NCI-H1092 treated with DMSO at 0.1 percent for 48 hours (cell line): ENCODE measurements at places on chromosomes 16 and 17.

DNA sequence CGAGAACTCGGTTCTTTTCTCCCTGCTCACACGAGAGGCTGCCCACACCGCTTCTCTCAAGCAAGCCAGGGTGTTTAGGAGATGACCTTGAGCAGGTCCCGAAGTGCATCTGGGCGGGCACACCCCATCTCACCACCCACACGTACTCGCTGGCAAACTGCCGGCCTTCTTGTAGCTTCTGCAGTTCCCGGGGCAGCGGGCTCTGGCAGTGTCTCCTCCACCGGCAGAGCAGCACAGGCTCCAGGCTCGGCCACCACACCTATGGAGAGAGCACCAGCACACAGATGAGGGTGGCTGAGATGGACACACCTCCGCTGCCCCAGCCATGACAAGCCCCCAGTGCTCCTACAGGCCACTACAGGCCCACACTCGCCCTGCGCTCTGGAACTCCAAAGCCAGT, 23.5 kb downstream of the ZNF276 start:
- DNase-seq: no peak

DNA sequence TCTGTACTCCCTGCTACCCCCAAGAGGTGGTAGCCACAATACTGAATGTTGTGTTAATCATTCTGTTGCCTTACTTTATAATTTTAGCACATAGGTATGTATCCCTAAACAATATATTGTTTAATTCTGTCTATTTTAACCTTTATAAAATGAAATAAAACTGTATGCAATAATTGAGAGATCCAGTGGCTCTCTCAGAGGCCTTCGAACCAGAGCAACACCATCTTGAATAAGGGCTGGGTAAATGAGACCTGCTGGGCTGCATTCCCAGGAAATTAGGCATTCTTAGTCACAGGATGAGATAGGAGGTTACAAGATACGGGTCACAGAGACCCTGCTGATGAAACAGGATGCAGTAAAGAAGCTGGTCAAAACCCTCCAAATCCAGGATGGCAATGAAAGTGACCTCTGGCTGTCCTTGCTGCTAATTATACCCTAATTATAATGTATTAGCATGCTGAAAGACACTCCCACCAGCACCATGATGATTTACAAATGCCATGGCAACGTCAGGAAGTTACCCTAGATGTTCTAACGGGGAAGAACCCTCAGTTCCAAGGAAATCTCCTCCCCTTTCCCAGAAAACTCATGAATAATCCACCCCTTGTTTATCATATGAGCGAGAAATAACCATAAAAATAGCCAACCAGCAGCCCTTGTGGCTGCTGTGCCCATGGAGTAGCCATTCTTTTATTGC, 2.0 kb upstream of the CANT1 start:
- DNase-seq: no peak

DNA sequence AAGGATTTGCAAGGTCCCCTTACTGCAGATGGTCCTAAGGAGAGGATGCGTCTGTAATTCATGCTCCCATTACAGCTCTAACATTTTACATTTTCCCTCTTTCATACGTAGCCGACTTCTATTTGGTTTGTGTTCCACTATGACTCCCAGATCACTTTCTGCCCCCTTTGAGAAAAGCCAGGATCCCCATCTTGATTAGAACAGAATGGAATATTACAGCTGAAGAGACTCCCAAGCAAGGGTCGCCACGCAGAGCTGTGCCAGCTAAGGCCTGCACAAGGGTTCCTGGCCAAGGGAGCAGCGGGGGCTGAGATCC, 3.4 kb upstream of the CDT1 start:
- no peak for DNase-seq

DNA sequence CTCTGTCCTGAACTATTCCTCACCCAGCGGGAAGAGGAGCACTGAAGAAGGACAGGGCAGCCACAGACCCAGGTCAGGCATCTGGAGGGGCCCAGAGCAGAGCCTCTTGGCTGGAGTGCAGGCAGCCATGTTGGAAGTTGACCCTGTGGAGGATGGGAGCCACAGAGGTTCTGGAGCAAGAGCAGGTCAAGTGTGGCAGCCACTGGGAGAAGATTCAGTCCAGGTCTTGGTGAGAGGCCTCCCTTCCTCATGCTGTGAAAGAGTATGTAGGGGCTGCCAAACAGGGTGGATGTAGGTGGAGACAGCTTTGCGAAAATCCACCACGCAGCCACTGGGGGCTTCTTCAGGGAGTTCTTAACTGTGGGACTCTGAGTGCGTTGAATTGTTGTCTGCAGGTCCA, 590 bp upstream of the CD79B start:
- DNase-seq: no peak

DNA sequence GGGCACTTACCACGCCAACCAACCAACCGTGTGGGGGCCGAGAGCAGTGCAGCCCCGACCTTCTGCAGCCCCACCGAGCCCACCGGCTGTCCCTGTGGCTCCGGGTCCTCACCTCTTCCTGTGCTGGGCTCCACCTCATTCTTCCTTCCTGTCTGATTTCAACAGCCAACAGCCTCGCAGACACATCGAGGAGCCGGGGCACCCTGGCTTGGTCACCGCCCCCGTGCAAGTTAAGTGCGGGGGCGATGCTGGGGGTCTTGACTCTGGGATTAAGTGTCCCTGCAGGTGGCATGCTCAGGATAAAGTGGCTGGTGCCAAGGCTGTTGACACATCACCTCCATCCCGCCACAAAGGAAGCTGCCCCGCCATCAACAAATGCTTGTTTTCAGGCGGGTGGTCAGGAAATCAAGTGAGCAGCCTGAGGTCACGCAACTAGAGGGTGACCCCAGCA, at the start of gene NLRC3:
Gene NLRC3 (minus strand): TSS at position 102 of the 451 bp plus-strand sequence. CDS start 12,367 bp downstream, outside the sequence.
- no peak for DNase-seq

GRCh38 chr16:23948949-23949411, 113.2 kb downstream of the PRKCB start:
- DNase-seq: peak; percentile 28

GRCh38 chr16:19431636-19432340, 14.1 kb downstream of the TMC5 start:
- no peak for DNase-seq

DNA sequence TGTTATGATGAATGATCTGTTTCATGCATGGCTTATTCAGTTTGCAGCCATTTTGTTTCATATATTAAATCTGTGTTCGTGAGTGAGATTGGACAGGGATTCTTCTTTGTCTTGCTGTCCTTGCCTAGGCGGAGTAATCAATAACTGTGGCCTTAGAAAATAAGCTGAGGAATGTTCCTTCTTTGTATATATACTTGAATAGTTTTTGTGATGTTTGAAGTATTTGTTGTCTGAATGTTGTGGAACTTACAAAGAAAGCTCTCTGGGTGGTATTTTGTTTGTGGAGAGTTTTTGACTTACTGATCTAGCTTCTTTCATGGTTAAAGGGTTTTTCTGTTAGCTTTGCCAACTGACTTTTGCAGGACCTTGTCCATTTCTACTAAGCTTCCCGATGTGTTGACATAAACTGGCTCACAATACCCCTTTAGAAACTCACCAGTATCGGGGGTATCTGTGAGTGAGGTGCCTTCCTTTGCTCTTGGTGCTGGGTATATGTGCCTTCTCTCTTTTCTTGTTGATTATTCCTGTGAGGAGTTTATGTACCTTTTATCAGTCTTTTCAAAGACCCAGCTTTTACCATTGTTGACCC, 166.2 kb downstream of the RPTOR start:
- no peak for DNase-seq

DNA sequence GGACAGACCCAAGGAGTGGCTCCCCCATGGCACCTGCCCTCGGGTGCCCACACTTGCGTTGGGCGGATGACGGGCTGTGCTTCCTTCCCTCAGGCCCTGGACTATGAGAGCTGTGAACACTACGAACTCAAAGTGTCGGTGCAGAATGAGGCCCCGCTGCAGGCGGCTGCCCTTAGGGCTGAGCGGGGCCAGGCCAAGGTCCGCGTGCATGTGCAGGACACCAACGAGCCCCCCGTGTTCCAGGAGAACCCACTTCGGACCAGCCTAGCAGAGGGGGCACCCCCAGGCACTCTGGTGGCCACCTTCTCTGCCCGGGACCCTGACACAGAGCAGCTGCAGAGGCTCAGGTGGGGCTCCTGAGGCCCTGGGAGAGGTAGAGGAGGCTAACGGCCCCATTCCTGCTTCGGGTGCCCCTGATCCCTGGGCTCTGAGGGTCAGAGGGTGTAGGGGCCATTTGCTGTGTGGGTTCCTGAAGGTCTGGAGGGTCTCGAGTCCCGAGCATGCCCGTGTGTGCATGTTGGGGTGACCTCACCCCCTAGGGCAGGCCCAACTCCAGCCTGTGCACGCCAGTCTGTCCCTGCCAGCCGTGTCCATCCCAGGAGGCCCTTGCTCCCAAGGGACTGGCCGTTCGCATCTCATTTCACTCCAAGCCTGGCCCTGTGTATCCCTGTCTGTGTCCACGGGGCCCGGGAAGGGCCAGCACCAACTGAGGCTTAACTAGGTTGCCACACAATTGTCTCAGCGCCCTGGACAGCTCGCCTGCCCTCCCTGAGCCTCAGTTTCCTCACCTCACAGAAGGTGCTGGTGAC, 10.0 kb downstream of the SLC22A31 start:
- no peak for DNase-seq

GRCh38 chr16:89841275-89841674, 13.0 kb downstream of the SPIRE2 start:
- no peak for DNase-seq

- no peak for DNase-seq
These were observed 235.1 kb downstream of the CEP112 start for GRCh38 chr17:65956814-65957213.

- no peak for DNase-seq
These were observed 1.7 kb downstream of the ARHGAP27 start for GRCh38 chr17:45430738-45431530.

DNA sequence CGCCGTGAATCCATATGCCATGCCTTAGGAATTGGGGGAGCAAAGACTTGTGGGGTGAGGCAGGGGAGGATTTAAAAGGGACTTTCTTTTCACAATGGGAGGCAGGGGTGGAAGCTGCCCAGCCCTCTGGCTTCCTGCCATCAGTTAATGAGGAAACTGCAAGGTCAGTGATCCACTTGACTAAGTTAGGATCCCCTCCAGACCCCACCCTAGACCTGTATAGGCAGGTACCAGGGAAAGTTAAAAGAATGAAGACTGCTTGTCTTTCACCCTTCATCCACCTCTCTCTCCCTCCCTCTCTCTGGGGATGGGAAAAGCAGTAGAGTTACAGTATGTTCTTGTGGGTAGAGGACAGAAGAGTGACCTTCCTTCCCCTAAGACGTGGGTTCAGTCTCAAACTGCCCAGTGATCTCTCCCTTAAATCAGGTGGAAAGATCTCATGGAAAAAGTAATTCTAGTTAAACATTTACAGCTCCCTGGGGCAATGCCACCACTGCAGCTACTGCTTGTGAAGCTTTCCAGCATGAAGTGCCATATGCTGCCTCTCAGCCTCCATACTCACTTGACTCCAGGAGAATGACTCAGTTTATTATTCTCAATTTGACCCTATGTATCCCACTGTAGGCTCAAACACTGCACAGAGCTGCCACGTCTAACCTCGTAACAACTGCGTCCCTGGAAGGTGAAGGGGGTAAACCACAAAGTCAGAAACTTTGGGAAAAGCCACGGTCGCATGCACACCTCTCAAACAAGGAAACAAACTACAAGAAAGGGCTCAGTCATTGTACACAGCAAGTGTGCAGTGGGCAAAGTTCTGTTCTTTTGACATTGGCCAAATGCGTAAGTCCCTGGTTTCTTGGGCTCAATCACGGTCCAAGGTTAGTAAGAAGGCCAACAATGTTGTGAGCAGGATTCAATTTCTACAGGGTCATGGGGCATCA, 1.2 kb downstream of the COA3 start:
- no peak for DNase-seq
